Activated naive CD4-positive, alpha-beta T cell treated with anti-CD3 and anti-CD28 coated beads, Interleukin-2, amount 50 U/mL, for 16 hours (primary cell): ENCODE measurements at places on chromosomes 4 and X.

- DNase-seq: no peak
Observed at GRCh38 chr4:159725571-159725970, 622.7 kb downstream of the RAPGEF2 start.

- no peak for DNase-seq
Observed at GRCh38 chr4:121380776-121381462, at the start of gene QRFPR. Gene QRFPR (minus strand): TSS chr4:121381018. CDS start chr4:121380647, 371 bp downstream.

- peak; percentile 14 for DNase-seq
Observed at GRCh38 chrX:10011261-10011931, 44.2 kb downstream of the CLDN34 start.

DNA sequence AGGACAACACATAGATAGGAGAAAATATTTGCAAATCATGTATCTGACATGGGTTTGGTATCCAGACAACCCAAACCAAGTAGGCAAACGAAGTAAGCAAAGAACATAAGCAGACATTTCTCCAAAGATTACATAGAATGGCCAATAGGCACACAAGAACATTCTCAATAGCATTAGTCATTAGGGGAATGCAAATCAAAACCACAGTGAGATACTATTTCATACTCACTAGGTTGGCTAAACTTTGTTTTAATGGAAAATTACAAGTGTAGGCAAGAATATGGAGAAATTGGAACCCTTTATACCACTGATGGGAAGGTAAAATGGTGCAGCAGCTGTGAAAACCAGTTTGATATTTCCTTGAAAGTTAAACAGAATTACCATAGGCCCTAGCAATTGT is 74.7 kb downstream of the CHRNA9 start:
- DNase-seq: no peak

DNA sequence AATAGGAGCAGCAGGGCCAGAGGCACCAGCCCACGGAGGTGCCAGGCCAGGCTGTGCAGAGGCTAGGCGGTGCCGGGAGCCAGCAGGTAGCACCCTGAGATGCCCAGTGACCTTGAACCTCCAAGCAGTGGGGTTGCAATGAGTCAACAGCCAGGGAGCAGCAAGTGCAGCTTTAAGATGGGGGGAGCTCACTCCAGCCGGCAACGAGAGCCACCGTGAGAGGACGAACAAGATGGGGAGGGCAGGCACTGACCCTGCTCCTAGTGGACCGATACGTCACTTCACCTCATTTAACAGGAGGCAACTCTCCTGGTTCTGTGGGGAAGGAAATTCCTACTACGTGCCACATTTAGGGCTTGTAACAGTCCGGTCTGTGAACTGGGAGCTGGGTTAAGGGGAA is 4.8 kb downstream of the LETM1 start:
- DNase-seq: no peak

DNA sequence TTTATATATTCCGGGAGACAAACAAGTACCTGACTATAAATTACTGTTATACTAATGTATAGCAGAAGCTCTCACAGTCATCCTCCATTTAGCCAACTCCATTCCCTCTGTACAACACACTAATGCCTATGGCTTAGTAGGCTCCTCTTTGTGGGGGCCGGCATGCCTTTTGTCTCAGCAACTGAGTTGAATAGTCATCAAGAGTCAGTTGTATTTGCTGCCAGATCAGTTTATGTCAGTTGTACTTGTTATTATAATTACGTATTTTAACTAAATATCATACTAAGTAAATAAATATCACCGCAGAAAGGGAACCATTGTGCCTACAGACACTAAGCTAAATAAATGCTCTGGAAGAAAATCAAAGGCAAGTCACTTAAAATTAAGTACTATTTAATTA is 9.9 kb downstream of the PRMT9 start:
- DNase-seq: no peak

DNA sequence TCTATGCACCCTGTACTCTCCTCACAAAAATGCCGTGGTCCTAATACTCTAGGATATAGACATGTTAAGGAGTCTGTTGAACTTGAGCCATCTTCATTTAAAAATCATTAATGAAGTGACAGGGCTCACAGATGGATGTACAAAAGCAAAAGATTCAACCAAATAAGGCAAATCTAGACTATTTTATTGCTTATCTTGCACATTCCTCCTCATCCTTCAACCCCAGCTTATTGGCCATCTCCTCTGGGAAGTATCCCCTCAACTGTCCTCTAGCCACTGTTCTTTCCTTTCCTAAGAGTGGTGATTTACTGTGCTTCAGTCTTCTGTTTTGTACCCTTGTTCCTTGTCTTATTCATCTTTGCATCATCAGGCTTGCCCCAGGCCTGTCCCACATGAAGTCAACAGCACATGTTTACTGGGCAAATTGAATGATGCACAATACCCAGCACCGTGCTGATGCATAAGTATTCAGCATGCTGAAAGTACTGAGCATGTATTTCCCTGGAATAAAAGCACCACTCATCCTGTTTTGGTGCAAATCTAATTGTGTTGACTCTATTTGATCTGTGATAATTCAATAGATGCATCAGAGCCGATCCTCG is 287.3 kb upstream of the CLNK start:
- DNase-seq: no peak

GRCh38 chr4:37066159-37066558 is 178.4 kb upstream of the NWD2 start:
- no peak for DNase-seq

DNA sequence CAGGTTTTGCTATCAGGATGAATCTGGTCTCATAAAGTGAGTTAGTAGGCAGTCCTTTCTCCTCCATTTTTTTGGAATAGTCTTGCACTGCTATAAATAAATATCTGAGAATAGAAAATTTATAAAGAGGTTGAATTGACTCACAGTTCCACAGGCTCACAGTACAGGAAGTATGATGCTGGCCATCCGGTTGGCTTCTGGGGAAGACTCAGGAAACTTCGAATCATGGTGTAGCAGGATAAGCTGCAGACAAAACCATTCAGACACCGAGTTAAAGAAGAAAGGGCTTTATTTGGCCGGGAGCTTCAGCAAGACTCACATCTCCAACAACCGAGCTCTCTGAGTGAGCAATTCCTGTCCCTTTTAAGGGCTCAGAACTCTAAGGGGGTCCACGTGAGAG is 348.2 kb downstream of the KCTD8 start:
- no peak for DNase-seq

- no peak for DNase-seq
Observed at GRCh38 chr4:145735827-145736226, 55.9 kb downstream of the C4orf51 start.

DNA sequence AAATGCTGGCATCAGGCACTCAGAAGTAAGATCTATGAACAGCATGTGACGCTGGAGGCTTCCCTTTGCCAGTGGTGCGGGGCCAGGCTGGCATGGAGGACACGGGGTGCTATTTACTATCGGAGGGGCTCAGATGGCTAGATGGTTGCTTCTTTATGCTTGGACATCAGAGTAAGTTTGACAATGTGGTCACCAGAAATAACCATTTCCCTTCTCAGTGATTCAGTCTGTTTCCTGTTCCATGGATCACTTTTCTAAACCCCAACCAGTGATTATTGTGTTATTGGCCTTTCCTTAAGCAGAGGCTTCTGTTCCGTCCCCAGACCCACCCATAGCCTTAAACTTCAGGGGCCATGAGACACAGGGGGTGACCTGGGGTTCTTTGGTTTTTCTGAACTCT is 55.4 kb upstream of the DHX15 start:
- DNase-seq: no peak

DNA sequence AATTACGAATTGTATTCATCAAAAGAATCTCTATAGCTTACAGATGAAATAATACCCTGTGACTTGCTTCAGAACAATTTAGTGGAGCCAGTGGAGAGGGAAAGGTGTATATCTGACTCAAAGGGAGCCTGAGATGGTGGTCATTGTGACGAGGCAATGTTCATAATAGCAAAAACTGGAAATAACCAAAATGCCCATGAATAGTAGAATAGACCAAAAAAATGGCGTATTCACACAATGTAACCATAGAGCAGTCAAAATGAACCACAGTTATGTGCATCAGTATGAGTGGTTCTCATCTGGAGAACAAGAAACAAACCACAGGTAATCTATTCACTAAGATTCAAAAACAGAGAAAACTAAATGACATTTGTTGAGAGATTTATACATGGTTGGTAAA is 125.3 kb upstream of the CLNK start:
- DNase-seq: no peak

DNA sequence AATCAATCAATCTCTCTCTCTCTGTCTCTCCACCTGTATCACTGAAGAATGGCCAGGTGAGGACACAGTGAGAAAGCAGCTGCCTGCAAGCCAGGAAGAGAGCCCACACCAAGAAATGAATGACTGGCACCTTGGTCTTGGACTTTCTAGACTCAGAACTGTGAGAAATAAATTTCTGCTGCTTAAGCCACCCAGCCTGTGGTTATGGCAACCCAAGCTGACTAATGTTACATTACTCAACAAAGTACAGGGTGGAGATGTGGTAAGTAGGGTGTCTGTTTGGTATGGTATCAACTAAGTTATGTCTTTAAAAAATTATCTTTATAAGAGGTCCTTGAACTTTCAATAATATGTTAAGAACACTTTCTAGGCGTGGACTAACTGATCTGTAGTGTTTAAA is 159.3 kb downstream of the EPHA5 start:
- no peak for DNase-seq

GRCh38 chr4:187218705-187219245 is 495.1 kb upstream of the FAT1 start:
- no peak for DNase-seq

DNA sequence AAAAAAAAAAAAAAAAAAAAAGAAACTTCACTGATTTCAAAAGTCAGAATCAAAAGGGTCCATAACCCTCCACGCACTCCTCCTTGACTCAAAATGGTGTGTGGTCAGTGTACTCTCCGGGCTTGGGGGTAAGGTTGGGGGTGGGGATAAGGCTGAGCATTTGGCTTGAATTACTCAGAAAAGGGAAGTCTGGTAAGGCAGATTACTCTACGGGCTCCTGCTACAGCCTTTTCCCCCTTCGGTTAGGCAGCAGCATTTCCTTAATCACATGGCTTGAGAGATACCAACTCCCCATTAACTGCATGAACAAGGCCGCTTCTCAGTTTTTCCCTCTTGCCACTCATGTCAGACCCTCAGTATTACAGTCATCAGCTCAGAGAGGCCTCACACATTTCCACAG is 135.4 kb upstream of the DUSP21 start:
- no peak for DNase-seq

- DNase-seq: no peak
Observed at GRCh38 chr4:141356963-141357335, 136.3 kb downstream of the ZNF330 start.

DNA sequence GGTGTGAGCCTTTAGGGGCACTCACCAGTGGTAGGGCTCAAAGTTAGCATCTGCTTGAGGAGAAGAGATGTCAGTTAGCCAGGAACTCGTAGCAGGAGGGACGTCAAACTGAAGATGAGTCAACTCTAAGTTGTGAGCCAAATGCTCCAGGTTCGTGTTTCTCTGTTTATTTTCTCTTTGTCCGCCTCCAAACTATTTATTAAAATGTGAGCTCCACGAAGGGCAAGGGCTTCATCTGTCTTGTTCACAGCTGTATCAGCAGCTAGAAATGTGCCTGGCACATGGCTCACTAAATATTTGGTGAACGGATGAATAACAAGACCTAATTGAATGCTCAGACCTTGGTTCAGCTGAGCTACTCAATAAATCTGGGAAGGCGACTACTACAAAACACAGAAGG is 248.9 kb downstream of the BCOR start:
- DNase-seq: no peak

GRCh38 chr4:67320645-67321044 is 224.7 kb downstream of the CENPC start:
- no peak for DNase-seq

GRCh38 chrX:10062352-10062751 is 94.4 kb upstream of the CLCN4 start:
- DNase-seq: no peak

- DNase-seq: no peak
Observed at GRCh38 chr4:41426539-41426938, 111.4 kb upstream of the LIMCH1 start.

DNA sequence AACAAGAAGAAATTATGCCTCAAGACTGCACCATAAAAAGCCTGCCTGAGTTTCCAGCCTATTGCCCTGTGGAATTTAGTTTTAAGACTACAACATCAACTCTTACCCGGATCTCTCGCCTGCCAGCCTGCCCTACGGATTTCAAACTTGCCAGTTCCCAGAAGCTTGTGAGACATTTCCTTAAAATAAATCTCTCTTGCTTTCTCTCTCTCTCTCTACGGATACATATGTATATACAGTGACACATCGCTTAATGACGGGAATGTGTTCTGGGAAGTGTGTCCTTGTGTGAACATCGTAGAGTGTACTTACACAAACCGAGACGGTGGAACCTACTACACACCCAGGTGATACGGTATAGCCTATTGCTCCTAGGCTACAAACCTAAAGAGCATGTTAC is 79.5 kb downstream of the CLNK start:
- DNase-seq: no peak

DNA sequence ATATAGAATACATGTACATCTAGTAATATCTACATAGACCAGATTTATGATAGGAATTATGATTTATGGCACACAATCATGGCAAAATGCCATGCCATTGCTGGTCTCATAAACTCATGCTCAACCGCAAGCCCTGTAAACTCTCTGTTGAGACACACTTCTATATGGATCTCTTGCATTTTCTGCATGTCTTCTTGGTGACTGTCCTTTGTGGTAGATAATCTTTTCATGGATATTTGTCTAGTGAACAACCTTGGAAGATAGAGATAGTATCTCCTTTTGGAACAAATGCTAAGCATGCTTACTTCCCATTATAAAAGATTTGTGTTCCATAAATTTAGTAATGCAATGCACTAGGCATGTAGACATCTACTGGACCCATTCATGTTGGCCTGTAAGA is 328.0 kb downstream of the NAF1 start:
- no peak for DNase-seq

DNA sequence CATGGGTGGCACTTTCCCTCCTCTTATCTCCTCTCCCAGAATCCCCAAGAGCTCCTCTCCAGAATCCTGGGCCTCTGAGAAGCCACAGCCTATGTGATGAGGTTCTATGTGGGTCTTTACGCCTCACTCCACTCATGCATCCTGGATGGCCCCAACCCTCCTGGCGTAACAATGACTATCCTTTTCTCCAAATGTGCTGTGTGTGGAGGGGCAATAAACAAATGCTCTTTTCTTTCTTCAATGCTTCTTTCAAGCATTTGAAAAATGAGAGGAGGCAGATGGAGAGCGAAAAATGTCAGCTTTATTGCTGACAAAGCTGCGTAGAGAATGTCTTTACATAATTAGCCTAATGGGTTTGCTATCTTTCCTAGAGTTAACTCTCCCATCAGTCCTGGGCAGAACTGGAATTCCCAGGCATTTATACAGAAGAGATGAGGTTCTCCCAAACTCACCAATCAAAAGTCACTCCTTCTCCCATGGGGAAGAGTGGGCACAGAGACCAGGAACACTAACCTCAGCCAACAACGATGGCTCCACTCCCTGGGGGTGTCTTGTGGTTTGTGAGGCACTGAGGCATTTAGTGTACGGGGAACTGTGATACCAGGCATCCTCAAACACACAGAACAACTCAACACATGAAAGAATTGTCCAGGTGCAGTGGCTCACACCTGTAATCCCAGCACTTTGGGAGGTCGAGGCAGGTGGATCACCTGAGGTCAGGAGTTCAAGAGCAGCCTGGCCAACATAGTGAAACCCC is 118.9 kb upstream of the SLC34A2 start:
- no peak for DNase-seq

- no peak for DNase-seq
Observed at GRCh38 chr4:154457471-154457870, 34.1 kb downstream of the DCHS2 start.
